ENCODE measurements at places on chromosomes 2 and 18. TPM values are rescaled to one million over a fixed set of nuclear protein-coding genes. Genes with fewer than 3 reads are reported as not detected.

Gene RND3
- 354 TPM for total RNA-seq

Gene TUBA3E
- not detected for total RNA-seq

Gene GKN1
- total RNA-seq: not detected

Gene VIT
- not detected for total RNA-seq

Gene CAPN14
- total RNA-seq: 1.4 TPM

Gene EPHA4
- total RNA-seq: 7.6 TPM

Gene PTPRM
- total RNA-seq: 27.7 TPM

Gene TANC1
- total RNA-seq: 34.5 TPM

Gene TDRD15
- total RNA-seq: not detected

Gene PROKR1
- total RNA-seq: under 0.01 TPM

Gene GAD1
- 0.34 TPM for total RNA-seq

Gene NPAS2
- 17.8 TPM for total RNA-seq

Gene RGPD4
- total RNA-seq: not detected

Gene CCDC102B
- 1.4 TPM for total RNA-seq

Gene RAB17
- 1.5 TPM for total RNA-seq

Gene UGT1A1
- total RNA-seq: under 0.01 TPM

Gene DLX2
- total RNA-seq: 0.28 TPM

Gene CLIP4
- total RNA-seq: 128 TPM

Gene ITGB6
- 414 TPM for total RNA-seq

Gene CPO
- total RNA-seq: not detected

Gene ZC3H15
- total RNA-seq: 181 TPM

Gene APOB
- under 0.01 TPM for total RNA-seq

Gene EVA1A
- 5.1 TPM for total RNA-seq

Gene HTR2B
- total RNA-seq: not detected

Gene TMEM169
- total RNA-seq: 0.34 TPM

Gene FEV
- not detected for total RNA-seq

Measured in nasal cavity respiratory epithelium epithelial cell of viscerocranial mucosa (primary cell).